NCI-H1436 treated with DMSO at 0.1 percent for 48 hours (cell line): ENCODE measurements at places on chromosomes 7 and 10.

- DNase-seq, result no peak
Observed at GRCh38 chr7:135828604-135829003, 80.0 kb upstream of the FAM180A start.

DNA sequence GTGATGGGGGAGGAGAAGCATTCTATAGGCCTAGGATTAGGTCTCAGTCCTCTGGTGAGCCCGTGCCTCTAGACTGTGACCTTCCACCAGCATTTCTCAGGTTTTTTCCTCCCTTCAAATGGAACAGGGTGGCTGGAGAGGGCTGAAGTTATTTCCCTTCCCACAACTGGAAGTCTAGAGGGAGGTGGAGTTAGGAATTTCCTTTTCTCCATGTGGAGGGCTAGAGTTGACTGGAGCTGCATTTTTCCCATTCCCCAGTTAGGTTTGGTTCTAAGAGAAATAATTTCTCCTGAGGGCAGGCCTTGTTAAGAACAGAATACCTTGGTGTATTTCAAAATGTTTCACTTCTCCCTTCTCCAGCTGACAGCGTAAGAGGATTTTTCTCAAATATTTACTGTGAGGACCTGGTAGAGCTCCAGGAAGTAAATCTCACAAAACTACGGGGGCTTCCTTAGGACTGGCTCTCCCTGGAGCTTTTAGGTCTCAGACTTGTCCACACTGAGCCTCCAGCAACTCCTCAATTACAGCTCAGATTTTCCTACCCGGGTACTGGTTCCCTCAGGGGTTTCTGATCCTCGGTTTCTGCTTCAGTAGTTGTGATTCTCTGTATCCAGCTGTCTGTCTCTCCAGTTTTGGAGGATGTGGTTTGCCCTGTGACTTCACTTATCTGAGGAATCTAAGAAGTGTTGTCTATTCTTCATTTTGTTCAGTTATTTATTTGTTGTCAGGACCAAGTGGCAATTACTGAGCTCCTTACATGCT lies 6.0 kb upstream of the REEP3 start:
- DNase-seq, result no peak

- peak; percentile 41 for DNase-seq
Observed at GRCh38 chr7:73715648-73716317, 3.7 kb downstream of the STX1A start.

DNA sequence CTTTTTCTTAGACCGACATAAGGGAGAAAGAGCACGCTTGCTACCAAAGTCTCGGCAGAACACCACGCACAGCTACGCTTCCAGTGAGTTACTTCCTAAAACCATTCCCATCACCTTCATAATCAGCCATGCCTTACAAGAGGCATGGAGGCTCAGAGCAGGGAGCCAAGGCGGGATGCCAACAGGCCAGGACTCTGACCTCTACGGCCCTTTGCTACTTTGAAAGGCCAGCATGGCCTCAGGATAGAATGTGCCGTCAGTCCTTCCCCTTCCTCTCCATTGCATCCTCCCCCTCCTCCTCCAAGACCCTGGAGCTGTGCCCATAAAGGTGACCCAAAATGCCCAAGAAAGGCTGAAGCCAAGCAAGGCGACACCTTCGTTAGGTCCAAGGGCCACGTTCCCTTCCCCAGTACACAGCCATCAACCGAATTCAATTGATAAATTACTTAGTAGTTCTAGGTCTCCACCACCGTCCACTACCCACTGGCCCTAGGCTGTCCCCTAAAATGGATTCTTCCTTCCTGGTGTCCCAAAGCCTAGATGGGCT lies 5.7 kb downstream of the PRKAG2 start:
- no peak for DNase-seq

GRCh38 chr7:2929321-2930201 lies 85.5 kb upstream of the GNA12 start:
- DNase-seq, result no peak

GRCh38 chr7:103551016-103551415 lies 105.0 kb upstream of the SLC26A5 start:
- no peak for DNase-seq

- DNase-seq, result no peak
Observed at GRCh38 chr10:26860102-26860442, 686 bp downstream of the ABI1 start.

DNA sequence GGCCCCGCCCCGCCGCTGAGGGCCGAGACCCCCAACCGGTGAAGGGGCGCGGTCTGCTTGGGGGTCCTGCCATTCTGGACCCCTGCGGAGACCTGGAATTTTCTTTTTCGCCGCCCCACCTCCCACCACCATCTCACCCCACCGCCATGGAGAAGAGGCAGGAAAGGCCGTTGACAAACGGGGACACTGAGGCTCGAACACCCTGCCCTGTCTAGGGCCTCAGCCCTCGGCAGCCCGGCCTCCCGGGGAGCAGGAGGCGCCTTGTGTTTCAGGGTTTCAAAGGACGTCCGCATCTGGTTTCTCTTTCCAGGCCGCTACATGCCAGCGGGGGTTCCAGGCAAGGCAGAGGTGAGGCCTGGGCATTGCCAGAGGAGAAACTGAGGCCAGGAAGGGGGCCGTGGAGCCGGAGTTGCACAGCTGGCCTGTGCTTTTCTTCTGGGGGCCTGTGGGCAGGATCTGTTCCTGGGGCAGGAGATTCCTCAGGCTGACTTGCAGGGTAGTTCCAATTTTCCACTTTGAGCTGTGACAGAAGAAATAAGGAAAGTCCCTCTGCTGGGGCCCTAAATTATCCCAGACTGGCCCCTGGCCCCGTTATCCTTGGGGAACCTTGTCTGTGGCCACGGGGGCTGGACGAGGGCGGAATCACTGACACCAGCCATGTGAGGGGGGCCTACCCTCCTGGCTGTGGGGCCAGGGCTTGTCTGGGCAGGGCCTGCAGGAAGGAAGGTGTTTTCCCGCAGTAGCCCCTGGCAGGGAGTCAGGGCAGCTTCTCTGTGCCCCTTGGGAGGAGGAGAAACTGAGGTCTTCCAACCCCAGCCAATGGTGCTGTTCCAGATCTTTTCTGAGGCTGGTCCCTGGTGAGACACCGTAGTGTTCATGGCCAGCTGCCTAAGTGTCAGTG lies 900 bp upstream of the MICALL2 start:
- DNase-seq, result no peak

DNA sequence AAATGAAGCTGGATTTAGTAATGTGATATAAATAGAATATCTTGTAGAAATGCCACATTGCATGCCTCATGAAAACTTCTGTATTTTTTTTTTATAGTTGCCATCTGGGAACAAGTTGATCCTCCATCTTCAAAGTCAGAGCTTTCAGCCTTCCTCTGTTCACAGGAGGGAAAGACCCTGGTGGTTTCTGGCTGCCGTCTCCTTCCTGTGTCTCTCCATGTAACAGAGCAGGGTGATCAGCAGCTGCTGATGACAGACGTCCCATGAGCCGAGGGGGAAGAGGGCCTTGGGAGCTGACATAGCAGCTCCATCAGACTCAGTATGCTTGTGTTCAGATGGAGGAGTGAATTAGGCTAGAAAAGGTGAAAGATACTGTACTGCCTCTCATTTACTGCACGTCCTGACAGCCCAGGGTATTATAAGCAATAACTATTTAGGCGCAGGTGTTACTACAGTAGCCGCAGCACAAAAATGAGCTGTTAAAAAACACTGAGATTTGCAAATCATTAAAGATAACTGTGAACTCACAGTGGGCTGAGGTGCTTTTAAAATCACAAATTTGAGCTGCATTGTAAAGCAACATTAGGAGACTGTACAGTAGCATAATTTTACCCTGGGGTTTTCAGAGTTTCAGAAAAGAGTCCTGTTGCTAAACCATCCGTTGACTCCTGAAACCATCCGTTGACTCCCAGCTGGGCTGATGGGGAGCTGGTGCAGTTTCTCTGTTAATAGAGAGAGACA lies 103.3 kb downstream of the CFAP58 start:
- DNase-seq, result no peak

- DNase-seq, result no peak
Observed at GRCh38 chr10:113572520-113573290, 19.9 kb downstream of the HABP2 start.

GRCh38 chr7:116169060-116169459 lies 41.3 kb upstream of the TES start:
- no peak for DNase-seq

DNA sequence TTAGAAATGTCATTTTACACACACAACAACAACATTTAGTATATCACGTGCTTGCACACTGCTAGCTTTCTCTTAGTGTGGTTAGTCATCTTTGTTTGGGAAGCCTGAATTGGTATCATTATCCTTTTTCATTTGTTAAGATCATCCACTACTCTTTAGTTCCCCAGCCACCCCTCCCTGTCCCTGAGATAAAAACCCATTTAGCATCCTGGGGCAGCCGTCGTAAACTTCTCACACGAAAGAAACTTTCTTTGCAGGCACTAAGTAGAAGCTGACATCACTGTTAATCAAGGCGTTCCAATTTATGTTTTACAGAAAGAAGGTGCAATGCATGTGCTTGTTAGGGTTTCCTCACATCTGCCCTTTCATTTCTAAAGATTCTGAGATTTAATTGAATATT lies 475.1 kb upstream of the FZD8 start:
- no peak for DNase-seq

GRCh38 chr10:125515571-125515970 lies 167.4 kb downstream of the TEX36 start:
- DNase-seq, result no peak

GRCh38 chr10:108544500-108545120 lies 1378.7 kb downstream of the XPNPEP1 start:
- DNase-seq, result no peak

DNA sequence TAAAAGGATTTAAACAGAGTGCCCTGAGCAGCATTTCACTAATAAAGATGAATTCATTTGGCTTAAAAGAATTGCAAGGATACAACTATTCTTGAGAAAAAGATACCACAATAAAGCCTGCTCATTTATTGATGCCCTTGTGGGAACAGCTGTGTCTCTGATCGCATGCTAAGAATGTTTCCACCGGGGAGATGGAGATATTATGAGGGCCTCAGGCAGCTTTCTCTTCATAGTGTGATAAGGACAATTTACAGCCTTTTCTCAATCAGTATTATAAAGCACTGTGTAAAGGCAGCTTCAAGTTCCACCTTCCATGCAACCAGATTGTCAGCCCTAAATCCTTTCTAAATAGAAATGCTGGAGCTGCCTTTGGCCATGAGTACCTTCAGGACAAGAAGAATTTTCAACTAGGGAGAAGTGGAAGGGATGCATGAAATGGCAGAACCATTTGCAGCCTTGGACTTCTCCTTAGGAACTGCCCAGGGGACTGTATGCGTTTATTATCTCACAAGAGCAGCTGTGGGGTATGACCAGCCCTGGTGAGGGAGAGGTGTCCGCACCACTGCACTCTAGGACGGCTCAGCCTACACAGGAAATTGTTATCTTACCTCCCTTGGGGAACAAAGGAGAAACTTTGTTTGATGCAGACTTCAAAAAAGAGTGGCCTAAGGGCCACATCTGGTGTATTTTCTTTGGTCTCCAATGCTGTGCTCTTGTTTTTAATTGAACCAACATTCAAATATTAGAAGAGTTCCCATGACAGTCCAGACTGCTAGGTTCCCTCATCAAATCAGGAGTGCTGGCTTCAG lies 116.9 kb upstream of the PCGF5 start:
- no peak for DNase-seq

GRCh38 chr10:3873728-3874461 lies 88.9 kb upstream of the KLF6 start:
- peak; percentile 37 for DNase-seq

DNA sequence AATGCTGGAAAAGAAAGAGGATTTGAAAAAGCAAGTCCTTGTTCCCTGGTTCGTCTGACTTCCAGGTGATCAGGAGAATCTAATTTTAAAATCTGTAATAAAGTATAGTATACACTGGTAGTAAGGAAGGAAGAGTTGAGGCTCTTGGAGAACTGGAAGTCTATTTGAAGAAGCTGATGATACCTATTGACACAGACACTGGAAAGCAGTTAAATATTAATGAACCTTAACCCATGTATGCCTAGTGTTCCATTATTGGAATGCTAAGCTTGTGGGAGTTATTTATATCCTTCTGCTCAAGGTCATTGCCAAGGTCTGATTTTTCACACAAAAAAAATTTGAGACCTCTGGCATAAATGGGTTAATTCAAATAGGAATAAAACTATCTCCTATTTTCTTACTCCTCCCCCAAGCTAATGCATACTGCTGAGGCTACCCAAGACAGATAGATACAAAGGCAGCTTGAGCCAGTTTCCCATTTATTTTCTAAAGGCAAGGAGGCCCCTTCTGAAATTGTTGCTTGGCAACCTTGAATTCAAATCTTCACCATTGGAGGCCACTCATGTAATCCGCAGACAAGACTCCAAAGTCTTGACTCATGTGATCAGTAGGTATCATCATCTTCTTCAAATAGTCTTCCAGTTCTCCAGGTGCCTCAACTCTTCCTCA lies 110.2 kb downstream of the FZD1 start:
- DNase-seq, result no peak

DNA sequence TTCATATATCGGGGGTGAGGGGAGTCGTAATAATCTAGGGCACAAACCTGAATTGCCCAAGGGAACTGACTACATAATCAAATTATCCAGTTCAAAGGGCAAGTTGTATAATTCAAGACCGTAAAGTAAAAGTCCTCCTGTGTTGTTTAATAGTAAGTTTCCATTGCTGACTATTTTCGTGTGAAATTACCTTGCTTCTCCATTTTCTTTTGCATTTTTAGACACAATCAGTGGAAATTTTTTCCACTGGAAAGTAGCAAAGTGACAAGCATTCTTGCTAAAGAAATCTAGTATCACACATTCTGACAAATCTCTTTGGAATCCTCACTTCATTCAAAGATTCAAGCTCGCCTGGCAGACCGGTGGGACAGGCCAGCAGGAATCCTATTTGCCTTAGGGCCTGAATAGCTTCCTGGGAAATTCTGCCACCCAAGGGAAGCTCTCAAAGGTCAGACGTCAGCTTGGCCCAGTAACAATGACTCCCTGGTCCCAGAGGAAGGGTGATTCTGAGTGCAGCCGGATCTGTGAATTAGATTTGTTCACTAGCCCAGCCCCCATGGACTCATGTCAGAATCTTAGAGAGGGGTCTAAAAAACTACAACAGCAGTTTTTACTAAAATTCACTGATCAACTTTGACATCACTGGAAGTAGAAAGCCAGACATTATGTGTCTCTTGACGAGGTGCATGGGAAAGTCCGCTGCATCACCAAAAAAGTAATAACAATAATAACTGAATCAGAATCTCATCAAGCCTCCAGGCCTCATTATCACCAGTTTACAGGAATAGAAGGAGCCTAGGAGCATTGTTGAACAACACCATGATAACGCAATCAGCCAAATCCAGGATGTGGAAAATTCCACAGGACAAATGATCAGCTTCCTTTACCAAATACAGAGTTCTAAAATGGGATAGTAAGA lies 161.0 kb downstream of the SKIDA1 start:
- no peak for DNase-seq
